ENCODE measurements at places on chromosomes 12 and 14.

DNA sequence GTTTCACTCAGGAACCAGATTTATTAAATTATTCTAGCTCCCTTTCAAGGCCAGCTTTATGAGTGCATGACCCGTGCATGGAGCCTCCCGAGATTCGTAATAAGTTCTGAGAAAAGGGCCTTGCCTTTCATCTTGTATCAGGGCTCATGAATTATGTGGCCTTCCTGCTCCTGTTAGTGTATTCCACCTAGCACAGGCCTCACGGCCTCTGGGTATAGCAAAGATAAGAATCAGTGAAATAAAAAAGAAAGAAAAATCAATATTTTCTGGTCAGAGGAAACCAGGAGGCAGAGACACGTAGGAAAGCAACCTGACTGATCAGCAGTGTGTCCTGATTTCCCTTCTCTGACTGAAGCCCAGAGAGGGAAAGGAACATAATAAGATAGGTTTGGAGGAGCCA, 111.4 kb downstream of the SLC35F4 start:
- DNase-seq: no peak

- no peak for DNase-seq
Measured at GRCh38 chr12:132161796-132162507, 17.7 kb downstream of the NOC4L start.

GRCh38 chr12:75477137-75477536, 3.4 kb upstream of the GLIPR1 start:
- no peak for DNase-seq

DNA sequence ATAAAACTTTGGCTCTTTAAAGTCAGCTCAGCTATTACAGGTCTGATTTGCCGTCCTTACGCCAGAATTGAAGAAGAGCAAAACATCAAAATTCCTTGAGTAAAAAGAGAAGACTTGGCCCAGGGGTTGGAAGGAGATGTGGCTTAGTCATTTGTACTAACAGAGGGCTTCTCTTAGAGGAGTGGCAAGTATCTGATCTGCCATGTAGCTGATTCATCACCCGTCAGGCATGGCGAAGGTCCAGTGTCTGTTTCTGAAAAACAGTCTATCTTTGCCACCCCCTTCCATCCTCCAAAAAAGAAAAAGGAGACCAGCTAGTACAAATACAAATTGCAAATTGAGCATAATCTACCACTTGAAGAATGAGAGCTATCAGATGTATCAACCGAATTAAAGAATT, 91.9 kb downstream of the RAD52 start:
- no peak for DNase-seq

GRCh38 chr12:33116284-33116683, 219.7 kb upstream of the PKP2 start:
- no peak for DNase-seq

DNA sequence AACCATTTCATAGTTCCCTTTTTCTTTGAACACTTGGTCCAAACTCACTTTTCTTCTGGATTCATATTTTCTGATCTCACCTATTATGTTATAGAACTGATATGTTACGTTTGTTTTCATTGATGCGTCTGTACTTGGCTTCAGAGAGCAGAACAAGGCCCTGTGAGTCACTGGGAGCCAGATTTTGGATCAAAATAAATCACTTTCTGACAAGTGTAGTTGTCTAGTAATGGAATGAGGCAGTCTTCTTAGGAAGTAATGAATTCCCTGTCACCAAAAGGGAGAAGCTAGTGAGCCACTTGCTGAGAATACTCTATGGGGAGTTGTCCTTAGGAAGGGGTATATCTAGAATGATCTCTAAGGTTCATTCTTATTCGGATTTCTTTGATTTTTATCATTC, 10.2 kb downstream of the BICD1 start:
- DNase-seq: no peak

DNA sequence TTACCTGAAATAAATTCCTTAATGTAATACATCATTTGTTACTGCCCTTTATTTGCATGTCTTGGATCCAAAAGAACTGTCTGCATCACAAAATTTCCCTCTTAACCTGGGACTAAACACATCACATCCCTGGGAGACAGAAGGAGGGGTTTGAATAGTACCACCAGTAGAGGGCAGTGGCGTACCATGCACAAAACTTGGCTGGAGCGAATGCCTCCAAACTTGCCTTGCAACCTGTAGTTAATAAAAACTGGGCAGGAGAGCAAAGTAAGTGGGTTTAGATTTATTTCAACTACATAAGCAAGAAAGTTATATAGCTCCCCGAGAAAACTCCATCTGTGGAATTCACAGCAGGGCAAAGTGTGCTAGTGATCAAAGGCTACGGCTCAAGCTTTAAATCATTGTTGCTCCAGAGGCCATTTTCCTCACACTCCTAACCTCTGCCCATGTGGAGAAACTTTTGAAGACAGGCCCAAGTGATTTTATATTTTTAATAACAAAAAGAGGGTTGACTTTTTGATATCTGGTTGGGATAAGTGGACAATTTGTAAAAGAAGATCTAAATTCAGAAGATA, 1176.7 kb upstream of the SEL1L start:
- no peak for DNase-seq
